ENCODE measurements at places on chromosomes 12 and 14.
A peak's percentile ranks its signal among the peaks of the same experiment; 100 is the strongest.

- no peaks in the 10 kb centered on the region for H3K36me3 ChIP-seq
- H3K27me3 ChIP-seq, result peaks cover 10% of the 10 kb centered on the region
- DNase-seq, result no peak
Measured at GRCh38 chr12:64107776-64108175, 114.3 kb downstream of the KICS2 start.

DNA sequence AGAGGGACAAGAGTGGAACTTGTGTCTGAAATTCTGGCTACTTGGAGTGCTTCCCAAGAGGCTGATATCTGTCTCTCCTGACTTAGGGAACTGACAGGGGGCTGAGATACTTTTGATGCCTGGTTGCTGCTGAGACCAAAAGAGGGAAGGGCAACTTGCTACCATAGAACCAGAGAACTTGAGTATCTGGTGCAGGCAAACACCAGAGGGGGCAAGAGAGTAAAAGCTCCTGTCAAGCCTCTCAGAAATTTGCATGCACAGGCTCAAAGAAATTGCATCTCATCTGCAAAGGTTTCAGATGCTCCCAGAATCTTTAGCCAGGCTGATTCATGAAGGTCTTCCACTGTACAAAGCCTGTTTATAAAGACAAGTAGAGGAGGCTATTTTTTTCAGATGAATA, 391.3 kb upstream of the FOXG1 start:
- no peaks in the 10 kb centered on the region for H3K27me3 ChIP-seq
- DNase-seq, result no peak
- H3K4me3 ChIP-seq, result no peak overlapping the region
- no peak overlapping the region for H3K27ac ChIP-seq

DNA sequence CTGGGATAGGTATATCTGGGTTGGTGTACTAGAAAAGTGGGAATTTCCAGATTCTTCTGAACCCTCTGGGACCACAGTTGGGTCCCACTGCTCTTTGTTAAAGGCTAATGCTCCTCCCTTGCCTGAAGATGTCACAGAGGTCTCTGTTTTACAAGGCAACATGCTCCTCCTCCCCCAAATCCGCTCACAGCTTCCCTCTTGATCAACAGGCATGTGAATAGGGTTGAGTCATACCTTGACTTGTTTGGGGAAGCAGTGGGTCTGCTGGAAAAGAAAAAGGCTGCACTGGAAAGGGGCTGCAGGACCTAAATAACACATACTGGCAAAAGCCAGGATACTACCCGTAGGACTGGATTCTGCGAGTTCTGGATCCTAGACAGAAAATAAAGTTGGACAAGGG, 165.4 kb upstream of the TMEM260 start:
- no peak for DNase-seq
- H3K36me3 ChIP-seq, result no peaks in the 10 kb centered on the region
- H3K27ac ChIP-seq, result no peak overlapping the region
- H3K4me3 ChIP-seq, result no peak overlapping the region

DNA sequence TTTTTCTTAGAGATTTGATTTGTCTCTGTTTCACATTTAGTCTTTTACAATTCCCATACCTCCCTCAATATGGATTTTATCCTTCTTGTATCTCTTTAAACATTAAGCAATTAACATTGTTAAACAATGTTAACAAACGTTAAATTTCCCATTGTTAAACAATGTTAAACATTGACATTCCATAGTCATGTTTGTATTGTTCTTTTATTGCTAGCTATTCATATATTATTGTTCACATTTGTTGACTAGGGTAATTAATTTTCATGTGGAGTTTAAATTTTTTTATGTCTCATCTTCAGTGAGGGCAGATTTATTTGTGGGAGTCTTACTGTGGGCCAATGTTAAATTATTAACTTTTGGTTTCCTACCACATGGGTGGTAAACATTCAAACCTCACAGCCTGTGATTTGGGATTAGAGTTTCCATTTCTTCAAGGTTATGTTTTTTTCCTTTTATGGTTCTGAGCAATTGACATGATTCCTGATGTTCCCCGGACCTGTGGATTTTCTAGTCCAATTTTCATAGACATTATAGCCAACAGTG, 294.3 kb downstream of the ALG10B start:
- no peaks in the 10 kb centered on the region for H3K36me3 ChIP-seq
- no peak for DNase-seq
- no peaks in the 10 kb centered on the region for H3K27me3 ChIP-seq
- no peak overlapping the region for H3K27ac ChIP-seq
- H3K4me3 ChIP-seq, result no peak overlapping the region

DNA sequence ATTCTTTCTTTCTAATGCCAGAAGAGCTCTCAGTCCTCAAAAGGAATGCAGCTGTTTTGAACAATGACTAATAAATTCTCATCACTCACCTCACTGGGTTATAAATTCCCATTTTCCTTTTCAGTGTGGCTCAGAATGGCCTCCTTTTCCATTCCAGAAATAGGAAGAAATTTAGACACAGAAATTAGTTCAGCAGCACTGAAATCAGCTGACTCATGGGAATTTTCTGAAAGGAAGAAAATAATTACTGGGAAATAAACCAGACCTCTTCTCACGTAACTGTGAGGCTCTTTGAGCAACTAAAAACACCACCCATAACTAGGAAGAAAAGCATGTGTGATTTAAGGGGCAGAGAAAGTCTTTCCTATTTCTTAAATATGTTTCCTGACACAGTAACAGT, 23.8 kb downstream of the CD163 start:
- DNase-seq, result no peak
- H3K27me3 ChIP-seq, result peaks cover 10% of the 10 kb centered on the region
- no peaks in the 10 kb centered on the region for H3K36me3 ChIP-seq

- no peaks in the 10 kb centered on the region for H3K4me1 ChIP-seq
- H3K36me3 ChIP-seq, result no peaks in the 10 kb centered on the region
- H3K4me3 ChIP-seq, result no peak overlapping the region
- H3K27ac ChIP-seq, result no peak overlapping the region
Measured at GRCh38 chr12:26211331-26211730, 16.0 kb downstream of the SSPN start.

- H3K4me1 ChIP-seq, result peaks cover 21% of the 10 kb centered on the region
- peaks cover 67% of the 10 kb centered on the region for H3K27me3 ChIP-seq
- peak overlapping the region; percentile 38 for H3K4me3 ChIP-seq
- no peaks in the 10 kb centered on the region for H3K36me3 ChIP-seq
Measured at GRCh38 chr12:132327336-132328171, 1.8 kb downstream of the GALNT9 start.

DNA sequence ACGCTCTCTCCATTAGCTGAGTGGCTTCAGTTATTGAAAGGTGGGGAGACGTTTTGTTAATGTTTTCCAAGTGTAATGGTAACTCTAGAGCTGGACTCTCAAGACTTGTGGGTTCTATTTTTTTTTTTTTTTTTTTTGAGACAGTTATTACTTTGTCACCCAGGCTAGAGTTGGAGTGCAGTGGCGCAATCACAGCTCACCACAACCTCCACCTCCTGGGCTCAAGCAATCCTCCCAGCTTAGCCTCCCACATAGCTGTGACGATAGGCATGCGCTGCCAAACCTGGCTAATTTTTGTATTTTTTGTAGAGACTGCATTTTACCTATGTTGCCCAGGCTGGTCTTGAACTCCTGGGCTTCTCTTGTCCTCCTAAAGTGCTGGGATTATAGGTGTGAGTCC, 26.2 kb downstream of the ATF1 start:
- peaks cover 30% of the 10 kb centered on the region for H3K36me3 ChIP-seq
- H3K4me3 ChIP-seq, result no peak overlapping the region
- no peak overlapping the region for H3K27ac ChIP-seq
- H3K27me3 ChIP-seq, result no peaks in the 10 kb centered on the region

GRCh38 chr12:13104409-13104808, 942 bp upstream of the GSG1 start:
- H3K4me3 ChIP-seq, result no peak overlapping the region
- no peak for DNase-seq
- H3K4me1 ChIP-seq, result peaks cover 26% of the 10 kb centered on the region
- H3K27ac ChIP-seq, result no peak overlapping the region
- peaks cover 3% of the 10 kb centered on the region for H3K27me3 ChIP-seq

DNA sequence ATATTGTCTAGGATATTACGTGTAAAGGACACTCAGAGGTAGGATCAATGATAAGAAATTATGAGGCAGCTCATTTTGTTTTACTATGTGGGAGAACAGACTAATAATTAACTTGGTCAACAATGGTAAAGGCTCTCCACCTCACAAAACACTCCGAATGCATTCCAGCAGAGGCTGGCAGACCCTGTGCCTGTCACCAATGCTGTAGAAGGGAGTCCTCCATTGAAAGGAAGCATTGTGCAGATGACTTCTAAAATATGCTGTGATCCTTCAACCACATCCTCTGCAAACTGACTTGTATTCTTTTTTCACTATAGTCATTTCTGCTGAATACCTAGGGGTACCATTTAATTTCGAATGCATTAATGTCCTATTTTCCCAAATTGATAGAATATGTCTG, 119.6 kb upstream of the EEA1 start:
- H3K4me3 ChIP-seq, result no peak overlapping the region
- H3K27me3 ChIP-seq, result no peaks in the 10 kb centered on the region
- peaks cover 12% of the 10 kb centered on the region for H3K4me1 ChIP-seq
- no peaks in the 10 kb centered on the region for H3K36me3 ChIP-seq

DNA sequence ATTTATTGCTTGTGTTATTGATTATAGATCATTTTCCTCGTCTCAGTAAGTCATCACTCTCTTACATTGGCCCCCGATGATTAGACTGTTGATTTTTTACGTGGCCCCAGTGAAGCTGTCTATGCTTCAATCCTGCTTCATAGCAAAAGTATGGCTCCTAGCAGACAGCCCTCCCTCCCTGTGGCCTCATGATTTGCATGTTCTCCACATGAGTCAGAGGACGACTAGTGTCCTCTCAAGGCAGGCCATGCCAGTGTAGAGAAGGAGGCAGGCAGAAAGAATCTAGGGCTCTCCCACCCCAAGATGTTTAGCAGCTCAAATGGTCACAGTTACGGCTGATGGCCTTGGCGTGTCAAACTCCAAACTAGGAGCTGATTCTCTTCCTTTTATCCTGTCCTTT, 59.6 kb downstream of the FIGNL2 start:
- no peak overlapping the region for H3K27ac ChIP-seq
- H3K36me3 ChIP-seq, result no peaks in the 10 kb centered on the region
- no peak overlapping the region for H3K4me3 ChIP-seq
- peaks cover 13% of the 10 kb centered on the region for H3K4me1 ChIP-seq
- H3K27me3 ChIP-seq, result no peaks in the 10 kb centered on the region

All from activated naive CD8-positive, alpha-beta T cell treated with anti-CD3 and anti-CD28 coated beads for 36 hours (primary cell).